ENCODE measurements at places on chromosomes 2 and 18.

DNA sequence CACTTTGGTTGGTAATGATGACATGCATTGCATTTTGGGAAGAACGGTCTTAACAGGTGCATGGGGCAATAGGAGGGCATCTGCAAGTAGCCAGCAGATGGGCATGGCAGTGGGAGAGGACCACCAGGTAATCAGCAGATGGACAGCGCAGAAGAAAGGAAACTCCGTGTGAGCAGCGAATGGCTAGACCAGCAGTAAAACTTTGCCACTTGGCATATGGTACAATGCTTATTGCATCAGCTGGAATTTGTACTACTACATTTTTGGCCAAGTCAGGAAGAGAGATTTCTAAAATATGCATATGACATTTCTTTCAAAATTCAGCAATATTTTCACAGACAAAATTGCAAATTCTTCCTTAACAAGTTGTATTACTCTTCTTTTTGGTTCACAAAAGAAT lies 768.5 kb downstream of the LRP1B start:
- DNase-seq = no peak

- no peak for DNase-seq
Observed at GRCh38 chr18:61602836-61603235, 269.6 kb downstream of the CDH20 start.

- DNase-seq = no peak
Observed at GRCh38 chr2:136408795-136409194, 290.8 kb upstream of the CXCR4 start.

DNA sequence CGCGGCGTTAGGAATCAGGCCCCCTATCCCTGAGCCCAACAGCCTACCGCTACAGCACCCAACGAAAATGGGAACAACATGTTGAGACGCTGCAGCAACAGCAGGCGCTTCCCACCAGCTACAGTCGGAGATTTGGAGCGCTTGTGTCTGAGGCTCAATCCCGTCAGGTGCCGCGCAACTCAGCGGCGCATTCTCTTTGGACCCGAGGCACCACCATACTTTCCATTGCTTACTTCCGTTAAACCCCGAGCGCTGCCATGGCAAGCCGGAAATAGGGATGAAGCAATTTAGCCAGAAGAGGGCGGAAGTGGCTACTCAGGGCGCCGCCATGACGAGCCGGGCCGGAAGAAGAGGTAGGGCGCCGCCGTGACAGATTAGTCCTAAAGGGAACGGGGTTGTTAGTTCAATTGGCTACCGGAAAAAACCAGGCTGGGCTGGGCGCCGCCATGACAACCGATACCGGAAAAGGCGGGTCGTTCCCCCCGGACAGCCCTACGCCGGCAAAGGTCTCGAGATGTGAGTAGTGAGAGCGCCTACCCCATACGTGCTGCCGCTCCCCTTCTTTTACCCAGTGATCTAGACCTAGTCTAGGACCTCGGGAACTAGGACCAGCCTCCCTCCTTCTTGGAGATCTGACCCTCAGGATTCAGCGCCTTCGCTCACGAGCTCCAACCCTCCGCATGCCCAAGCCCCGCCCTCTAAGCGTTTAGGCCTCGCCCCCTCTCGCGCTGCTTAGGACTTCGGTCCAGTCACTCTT lies at the start of gene CHCHD5:
Gene CHCHD5 (plus strand): TSS at position 476 of the 757 bp plus-strand sequence. CDS start 39 bp downstream, at position 515.
- peak; percentile 83 for DNase-seq

DNA sequence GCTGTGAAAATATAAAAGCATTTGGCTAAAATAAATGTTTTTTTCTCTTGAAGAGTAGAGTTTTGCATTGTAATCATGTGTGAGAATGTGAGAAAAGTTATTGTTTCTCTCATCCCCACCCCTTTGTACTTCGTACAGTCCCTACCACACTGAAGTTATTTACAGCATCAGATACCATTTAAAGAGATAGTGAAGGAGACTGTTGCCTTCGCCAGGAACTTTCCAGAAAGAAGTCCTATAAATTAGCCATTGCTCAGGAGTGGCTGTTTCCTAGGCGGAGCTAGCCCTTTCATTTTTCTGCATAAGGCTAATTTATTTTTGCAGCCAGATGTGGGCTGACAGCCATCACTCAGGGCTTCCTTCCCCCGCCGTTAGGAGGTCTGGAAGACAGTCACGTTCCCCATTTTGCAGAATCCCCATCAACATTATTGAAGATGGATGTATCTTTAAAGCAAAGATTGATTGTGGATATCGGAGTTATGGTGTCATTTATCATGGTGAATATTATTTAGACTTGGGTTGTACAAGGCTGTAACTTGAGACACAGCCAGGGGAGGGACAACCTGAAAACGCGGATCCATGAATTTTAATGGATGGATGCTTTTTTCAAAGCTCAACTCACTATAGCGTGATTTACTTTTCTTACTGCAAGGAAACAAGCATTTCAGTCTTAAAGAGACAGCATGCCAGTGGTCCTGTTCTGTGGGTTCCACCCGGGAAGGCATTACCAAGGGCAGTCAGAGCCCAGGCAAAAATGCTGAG lies 17.1 kb downstream of the TSHZ1 start:
- no peak for DNase-seq

GRCh38 chr2:26904839-26905238 lies 56.9 kb downstream of the DPYSL5 start:
- DNase-seq = no peak

DNA sequence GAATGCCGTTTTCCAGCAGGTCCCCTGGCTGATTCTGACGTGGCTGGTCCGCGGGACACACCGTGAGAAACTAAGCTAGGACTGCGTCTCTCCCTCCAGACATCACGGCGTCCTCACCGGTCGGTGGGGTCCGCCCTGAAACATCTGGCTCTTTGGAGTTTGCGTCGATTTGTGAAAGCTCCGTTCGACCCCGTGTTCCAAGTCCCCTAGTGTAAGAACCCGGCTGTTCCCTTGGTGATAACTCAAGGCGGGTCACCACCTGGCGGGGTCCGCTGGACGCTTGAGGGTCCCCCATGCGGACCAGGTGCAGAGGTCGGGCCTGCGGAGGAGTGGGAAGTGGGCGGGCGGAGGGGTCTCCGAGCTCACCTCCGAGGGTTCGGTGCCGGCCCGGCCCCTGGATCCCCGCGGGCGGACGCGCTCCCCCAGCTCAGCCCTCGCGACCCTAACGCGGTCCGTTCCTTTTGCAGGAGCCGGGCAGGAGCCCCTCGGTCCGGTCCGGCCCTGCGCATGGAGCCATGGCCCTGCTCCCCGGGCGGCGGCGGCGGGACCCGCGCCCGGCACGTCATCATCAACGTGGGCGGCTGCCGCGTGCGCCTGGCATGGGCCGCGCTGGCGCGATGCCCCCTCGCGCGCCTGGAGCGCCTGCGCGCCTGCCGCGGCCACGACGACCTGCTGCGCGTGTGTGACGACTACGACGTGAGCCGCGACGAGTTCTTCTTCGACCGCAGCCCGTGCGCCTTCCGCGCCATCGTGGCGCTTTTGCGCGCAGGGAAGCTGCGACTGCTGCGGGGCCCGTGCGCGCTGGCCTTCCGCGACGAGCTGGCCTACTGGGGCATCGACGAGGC lies 65.6 kb downstream of the KCNG2 start:
- DNase-seq = no peak

- DNase-seq = no peak
Observed at GRCh38 chr2:236698016-236698627, 128.5 kb downstream of the ACKR3 start.

DNA sequence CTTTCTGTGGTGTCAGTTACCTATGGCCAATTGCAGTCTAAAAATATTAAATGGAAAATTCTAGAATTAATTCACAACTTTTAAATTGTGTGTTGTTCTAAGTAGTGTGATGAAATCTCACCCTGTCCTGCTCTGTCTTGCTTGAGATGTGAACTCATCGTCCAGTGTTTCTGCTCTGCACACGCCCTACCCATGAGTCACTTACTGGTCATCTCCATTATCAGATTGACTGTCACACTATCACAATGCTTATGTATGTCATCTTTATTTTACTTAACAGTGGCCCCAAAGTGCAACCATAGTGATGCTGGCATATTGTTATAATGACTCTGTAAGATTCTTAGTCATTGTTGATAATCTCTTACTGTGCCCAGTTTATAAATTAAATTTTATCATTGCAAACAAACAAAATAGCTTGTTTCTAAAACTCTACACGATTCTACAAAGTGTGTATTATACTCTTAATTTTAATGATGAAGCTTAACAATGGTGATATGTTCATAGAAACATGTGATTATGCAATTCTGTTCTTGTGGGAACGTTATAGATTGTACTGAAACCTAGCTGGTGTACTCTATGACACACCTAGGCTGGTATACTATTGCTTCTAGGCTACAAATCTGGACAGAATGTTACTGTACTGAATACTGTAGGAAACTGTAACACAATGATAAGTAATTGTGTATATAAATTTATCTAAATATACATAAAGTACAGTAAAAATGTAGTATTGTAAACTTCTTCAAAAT lies 1086.8 kb upstream of the PIK3C3 start:
- DNase-seq = no peak

GRCh38 chr2:187445051-187445450 lies 3.0 kb downstream of the CALCRL start:
- no peak for DNase-seq

- no peak for DNase-seq
Observed at GRCh38 chr2:80139001-80139400, 165.6 kb downstream of the LRRTM1 start.

- no peak for DNase-seq
Observed at GRCh38 chr2:101064868-101065549, 62.9 kb downstream of the RPL31 start.

- DNase-seq = no peak
Observed at GRCh38 chr2:557635-558301, 119.4 kb downstream of the TMEM18 start.

DNA sequence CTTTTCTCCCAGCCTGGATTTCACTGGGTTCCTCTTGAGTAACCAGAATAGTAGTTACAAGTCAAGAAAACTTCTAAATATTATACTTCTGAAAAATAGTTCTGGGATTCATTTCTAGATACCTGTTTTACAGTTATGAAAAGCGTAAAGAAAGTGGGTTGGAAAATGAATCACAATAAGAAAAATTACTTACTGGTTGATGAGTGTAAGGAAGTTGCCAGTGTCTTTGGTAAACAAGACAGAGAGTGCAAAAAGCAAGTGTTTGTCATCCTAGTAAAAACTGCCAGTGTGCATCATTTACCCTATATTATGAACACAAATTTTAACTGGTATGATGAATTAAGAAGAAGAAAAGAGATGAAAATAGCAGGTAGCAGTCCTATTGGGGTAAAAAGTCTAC lies 88.9 kb downstream of the R3HDM1 start:
- DNase-seq = no peak

- no peak for DNase-seq
Observed at GRCh38 chr18:76450452-76451395, 44.3 kb downstream of the ZNF516 start.

- DNase-seq = no peak
Observed at GRCh38 chr2:64192125-64192479, 47.9 kb upstream of the PELI1 start.

- no peak for DNase-seq
Observed at GRCh38 chr18:48987821-48988220, 37.1 kb upstream of the SMAD7 start.

GRCh38 chr2:151851761-151852160 lies 23.5 kb upstream of the ARL5A start:
- no peak for DNase-seq

DNA sequence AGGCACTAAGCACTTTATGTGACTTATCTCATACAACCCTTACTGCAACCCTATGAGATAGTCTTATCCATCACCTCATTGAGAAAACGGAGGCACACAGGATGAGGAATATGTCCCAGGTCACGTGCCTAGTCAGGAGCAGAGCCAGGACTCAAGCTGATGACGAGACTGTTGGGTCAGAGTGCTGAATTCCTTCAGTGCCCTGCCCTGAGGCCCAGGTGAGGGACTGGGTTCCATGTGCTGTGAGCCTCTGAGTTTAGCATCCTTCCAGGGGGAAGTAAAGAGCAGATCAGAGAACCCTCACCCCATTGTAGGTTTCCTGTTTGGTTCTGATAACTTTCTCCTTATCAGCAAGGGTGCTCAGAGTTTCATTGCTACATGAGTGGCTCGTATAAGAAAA lies 11.7 kb upstream of the EDAR start:
- DNase-seq = no peak

- DNase-seq = no peak
Observed at GRCh38 chr18:79763407-79763806, 34.3 kb upstream of the KCNG2 start.

- no peak for DNase-seq
Observed at GRCh38 chr2:39991298-39991697, 212.2 kb upstream of the THUMPD2 start.

DNA sequence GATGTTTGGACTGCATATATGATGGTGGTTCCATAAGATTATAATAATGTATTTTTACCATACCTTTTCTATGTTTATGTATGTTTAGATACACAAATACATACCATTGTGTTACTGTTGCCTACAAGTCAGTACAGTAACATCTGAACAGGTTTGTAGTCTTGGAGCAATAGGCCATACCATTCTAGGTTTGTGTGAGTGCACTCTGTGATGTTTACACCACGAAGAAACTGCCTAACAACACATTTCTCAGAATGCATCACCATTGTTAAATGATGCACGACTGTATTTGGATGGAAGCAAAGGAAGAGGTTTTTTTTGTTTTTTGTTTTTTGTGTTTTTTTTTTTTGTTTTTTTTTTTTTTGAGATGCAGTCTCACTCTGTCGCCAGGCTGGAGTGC lies 9.5 kb downstream of the DUSP19 start:
- DNase-seq = no peak

GRCh38 chr2:78896536-78896935 lies 129.0 kb upstream of the REG3G start:
- DNase-seq = no peak

DNA sequence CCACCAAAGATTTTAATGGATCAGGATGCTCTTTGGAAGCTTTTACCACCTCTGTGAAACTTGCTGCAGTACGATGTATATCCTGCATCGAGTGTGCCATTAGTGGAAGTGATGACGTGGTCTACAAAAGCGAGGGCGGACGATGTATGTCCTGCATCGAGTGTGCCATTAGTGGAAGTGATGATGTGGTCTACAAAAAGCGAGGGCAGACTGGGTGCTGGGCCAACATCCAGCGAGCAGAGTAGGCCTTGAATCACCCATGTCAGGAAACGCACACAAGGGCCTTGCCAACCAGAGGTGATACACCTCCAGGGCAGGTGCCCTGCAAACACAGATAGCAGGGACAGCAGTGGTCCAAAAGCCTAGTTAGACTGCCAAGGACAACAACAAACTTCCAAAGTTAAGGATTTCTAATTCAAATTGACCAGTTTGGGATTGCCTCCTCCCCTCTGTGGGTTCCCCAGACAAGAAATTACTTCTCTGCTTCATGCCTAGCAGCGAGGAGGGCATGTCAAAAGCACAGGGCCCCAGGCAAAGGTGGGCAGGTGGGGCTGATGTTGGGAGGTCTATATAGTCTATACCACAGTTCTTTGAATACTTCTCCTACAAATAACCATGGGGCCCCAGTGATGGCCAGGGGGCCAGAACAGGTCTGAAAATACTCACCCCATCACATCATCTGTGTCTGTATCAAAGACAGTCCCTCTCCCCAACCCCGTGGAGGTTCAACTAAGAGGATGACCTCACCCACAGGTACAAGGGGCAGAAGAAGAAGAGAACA lies 70.2 kb downstream of the ADD2 start:
- DNase-seq = no peak

- no peak for DNase-seq
Observed at GRCh38 chr18:27546991-27547390, 361.9 kb upstream of the CHST9 start.

- DNase-seq = no peak
Observed at GRCh38 chr2:145460112-145460511, 940.2 kb upstream of the ZEB2 start.

All from stimulated activated CD4-positive, alpha-beta T cell treated with anti-CD3 and anti-CD28 coated beads, TNF-alpha, amount 100 ng/mL, for 1 hour (primary cell).